ENCODE measurements at places on chromosomes 2 and 18.

DNA sequence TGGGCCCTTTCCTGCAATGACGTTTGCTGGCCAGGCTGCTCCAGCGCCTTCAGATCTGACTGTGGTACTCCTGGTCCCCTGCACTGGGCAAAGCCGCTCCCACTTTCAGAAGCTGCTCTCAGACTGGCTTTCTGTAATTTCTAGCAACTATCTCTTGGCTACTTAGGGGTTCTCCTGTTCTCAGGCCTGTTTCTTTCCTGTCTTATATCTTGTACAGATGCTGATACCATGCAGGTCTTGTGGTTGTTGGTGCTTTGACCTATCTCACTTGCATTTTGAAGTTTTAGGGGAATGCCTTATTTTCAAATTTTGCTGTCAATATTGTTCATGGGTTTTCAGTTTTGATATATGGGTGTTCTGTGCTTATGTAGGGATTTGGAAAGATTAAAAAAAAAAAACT, 145.8 kb downstream of the CLIP4 start:
- no peak for DNase-seq

GRCh38 chr2:198282061-198282460, 477.7 kb downstream of the PLCL1 start:
- no peak for DNase-seq

DNA sequence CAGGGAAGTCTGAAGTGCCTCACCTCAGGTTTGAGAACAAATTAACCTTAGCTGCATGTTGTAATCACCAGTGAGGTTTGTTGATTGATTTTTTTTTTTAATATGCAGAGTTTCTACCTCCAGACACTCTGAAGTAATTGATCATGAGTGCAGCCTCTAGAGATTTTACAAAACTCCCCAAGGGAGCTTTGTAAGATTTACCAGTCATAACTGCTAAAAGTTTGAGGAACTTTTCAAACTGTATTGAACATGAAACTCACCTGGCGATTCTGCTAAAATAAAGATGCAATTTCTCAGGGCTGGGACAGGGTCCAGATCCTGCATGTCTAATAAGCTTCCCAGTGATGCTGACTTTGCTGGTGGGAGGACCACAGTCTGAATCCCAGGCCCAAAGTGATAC, 339.6 kb upstream of the DCC start:
- DNase-seq: no peak

DNA sequence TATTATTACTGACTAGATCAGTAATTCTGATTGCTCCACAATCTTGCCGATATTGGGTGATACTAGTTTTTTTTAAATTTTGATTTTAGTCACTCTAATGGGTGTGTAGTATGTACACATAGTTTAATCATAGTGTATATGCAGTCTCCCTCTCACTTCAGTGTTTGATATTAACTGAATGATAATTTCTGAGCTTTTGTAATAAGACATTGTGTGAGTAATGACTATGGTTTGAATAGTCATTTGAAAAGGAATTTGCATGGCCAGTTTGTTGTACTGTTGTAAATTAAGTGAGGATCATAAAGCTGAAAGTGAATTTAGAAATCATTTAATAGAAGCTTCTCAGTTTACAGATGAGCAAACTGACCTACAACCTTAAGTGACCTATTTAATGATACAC, 33.4 kb downstream of the USP14 start:
- DNase-seq: no peak

- no peak for DNase-seq
Observed at GRCh38 chr2:14535156-14535555, 97.4 kb upstream of the LRATD1 start.

GRCh38 chr2:56449002-56449431, 265.2 kb downstream of the CCDC85A start:
- DNase-seq: no peak

DNA sequence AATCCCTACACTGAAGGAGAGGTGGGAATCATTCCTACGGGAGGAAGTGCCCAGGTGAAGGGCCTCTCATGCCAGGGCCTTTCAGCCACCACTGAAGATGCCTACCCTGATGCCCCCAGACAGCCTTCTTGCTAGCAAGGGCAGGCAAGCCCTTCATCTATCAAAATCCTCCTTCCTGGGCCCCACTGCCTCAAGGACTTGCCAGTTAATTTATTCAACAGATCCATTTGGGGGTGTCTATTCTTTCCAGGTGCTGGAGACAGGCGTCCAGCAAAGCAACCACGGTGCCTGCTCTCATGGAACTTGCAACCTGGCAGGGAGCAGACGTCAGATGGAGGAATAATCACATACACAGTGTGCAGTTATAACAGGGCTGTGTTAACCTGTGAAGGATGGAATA, 95.5 kb downstream of the GYPC start:
- no peak for DNase-seq

Measured in activated T-helper 1 cell treated with Interleukin-2 at 50 U/mL for 16 hours (primary cell).